ENCODE measurements at places on chromosomes 6 and 20. TPM values are rescaled to one million over a fixed set of nuclear protein-coding genes. Genes with fewer than 3 reads are reported as not detected.

DNA sequence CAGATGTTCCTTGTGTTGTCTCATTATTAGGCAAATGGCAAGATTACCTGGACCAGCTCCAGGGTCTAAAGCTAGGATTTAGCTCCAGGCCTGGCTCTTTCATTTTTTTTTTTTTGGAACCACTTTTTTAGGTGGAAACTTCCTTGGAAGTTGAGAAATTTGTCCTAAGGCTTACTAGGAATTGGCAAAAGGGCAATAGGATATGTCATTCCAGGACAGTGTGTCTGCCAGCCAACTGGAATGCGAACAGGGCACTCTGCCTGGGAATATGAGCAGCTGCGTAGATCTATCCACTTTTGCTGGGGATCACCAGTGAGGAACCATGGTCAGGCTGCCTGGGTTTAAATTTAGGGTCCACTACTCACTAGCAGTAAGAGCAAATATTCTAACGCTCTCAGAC is 304.0 kb downstream of the TSHZ2 start:
- no peak overlapping the region for H3K27ac ChIP-seq
- no peaks in the 10 kb centered on the region for H3K4me1 ChIP-seq
- H3K36me3 ChIP-seq: no peaks in the 10 kb centered on the region
- H3K4me3 ChIP-seq: no peak overlapping the region

DNA sequence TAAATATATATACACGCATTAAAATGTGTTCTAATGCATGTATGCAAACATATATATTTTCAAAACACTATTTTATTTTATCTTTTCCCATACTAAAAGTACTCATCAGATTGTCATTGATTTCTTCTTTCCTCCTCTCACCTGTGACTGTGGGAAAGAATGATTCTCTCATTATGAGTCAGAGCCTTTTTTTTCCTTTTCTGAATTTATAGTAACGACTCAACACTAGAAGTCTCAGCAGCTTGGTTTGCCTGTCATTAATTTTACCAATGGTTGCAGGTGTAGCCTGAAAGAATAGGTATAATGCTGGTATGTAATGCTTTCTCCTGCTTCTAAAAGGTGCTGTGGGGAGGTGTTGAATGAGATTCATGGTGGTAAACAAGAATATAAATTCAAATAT is 328.7 kb downstream of the UTRN start:
- H3K27me3 ChIP-seq: no peaks in the 10 kb centered on the region
- no peak overlapping the region for H3K4me3 ChIP-seq
- DNase-seq: no peak
- H3K36me3 ChIP-seq: no peaks in the 10 kb centered on the region

DNA sequence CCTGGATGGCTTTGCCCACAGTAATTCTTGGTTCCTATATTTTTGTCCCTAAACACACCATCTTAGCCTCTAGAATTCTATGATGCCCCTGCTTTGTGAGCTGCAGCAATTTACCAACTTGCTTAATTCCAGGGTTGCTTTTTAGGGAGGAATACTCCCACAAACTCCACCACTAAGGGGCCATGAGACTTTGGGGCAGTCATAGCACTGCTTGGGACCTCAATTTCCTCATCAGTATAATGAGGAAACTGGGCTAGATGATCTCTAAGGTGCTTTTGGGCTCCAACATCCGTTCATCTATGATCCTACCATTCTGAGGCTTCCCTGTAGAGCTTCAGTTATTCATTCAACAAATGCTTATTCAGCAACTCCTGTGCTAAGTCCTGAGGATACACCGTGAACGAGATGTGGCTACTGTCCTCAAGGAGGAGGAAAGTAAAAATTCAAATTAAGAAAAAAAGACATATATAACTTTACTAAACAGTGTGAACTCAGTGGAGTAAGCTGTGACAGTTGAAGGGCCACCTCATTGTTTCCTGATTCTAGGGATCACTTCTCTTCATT is 75.3 kb downstream of the PRDM1 start:
- DNase-seq: no peak
- H3K27me3 ChIP-seq: no peaks in the 10 kb centered on the region
- no peak overlapping the region for H3K27ac ChIP-seq
- no peak overlapping the region for H3K4me3 ChIP-seq
- H3K4me1 ChIP-seq: peaks cover 46% of the 10 kb centered on the region
- H3K36me3 ChIP-seq: no peaks in the 10 kb centered on the region

DNA sequence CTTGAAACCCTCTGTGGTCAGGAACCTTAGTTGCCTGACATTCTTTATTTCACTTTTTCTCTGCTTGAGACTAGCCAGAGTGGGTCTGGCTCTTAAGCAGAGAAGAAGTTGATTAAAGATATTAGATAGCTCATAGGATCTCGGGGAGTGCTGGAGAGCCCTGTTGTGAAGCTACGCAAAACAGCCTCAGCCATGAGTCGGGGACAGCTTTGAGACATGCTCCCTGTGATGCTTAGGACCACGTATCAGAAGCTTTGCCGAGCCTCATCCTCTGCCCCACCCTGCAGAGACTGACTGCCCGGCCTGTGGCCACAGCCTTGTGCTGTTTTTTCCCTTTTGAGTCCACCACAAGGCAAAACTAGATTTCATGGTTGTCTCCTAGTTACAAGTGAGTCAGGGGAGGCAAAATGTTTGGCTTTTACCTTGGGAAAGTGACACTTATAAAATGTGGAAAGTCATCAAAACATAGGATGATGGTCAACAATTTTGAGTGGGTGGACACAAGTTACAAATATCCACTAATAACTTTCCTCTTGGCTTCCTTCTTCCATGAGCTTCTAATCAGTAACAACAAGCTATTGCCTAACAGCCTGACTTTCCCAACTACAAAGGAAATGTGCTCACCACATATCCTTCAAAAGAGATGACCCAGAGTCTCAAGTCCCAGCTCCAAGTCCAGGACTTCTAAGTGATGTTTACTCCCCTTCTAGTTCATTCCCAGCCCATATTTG is 108.4 kb downstream of the JAG1 start:
- no peak overlapping the region for H3K4me3 ChIP-seq
- H3K27ac ChIP-seq: no peak overlapping the region
- no peak for DNase-seq

DNA sequence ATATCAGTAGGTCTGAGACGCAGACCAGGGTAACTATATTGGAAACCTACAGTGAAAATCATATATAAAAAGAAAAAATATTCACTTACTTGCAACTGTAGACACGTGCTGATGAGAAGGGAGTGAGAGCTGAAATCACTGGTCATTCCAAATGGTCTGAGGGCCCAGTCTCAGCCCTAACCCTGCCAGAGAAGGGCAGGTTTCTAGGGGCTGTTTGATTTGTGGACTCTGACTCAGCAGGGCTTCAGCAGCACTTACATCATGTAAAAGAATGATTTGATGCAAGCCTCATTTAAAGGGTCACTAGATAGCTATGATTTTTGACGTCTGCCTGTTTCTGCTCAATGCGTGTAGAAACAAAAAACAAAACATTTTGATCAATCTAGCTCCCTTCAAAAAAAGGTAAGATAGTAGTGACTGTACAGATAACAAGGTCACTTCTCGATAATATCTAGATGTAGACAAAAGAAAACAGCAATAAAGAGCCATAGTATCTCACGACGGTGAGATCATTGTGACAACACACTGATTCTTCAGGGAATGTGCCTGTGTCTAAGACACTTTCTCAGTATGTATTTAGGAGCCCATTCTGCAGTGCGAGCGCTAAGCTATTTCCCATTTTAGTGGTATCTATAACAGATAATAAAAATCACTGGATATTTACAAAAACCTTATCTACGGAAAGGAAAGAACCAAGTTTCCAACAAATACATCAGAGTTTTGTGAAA is 307.2 kb downstream of the HIVEP2 start:
- H3K4me1 ChIP-seq: no peaks in the 10 kb centered on the region
- DNase-seq: no peak
- no peaks in the 10 kb centered on the region for H3K27me3 ChIP-seq
- no peaks in the 10 kb centered on the region for H3K36me3 ChIP-seq

GRCh38 chr6:108291091-108291490 is 3.8 kb upstream of the AFG1L start:
- H3K36me3 ChIP-seq: no peaks in the 10 kb centered on the region
- no peak overlapping the region for H3K27ac ChIP-seq
- no peaks in the 10 kb centered on the region for H3K27me3 ChIP-seq
- no peak overlapping the region for H3K4me3 ChIP-seq
- no peaks in the 10 kb centered on the region for H3K4me1 ChIP-seq
- no peak for DNase-seq

DNA sequence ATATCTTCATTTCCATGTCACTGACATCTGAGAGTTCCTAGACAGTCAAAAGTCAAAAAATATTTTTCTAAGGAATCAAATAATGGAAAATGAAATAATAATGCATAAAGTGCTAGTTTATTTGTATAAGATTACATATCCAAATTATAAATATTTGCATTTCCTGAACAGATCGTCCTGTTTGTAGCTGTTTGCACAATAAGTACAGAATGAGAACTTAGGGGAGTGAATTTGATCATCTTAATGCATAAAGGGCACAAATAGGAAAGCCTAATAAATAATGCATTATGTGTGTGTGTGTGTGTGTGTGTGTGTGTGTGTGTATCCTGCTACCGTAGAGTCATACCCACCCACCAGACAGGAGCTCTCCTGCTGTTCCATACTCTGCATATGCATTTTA is 521.0 kb upstream of the EPHA7 start:
- no peaks in the 10 kb centered on the region for H3K4me1 ChIP-seq
- H3K27me3 ChIP-seq: no peaks in the 10 kb centered on the region
- no peaks in the 10 kb centered on the region for H3K36me3 ChIP-seq
- H3K27ac ChIP-seq: no peak overlapping the region

GRCh38 chr6:78598966-78599365 is 268.4 kb upstream of the IRAK1BP1 start:
- H3K4me1 ChIP-seq: no peaks in the 10 kb centered on the region
- H3K27me3 ChIP-seq: no peaks in the 10 kb centered on the region
- DNase-seq: no peak
- H3K4me3 ChIP-seq: no peak overlapping the region
- no peaks in the 10 kb centered on the region for H3K36me3 ChIP-seq

DNA sequence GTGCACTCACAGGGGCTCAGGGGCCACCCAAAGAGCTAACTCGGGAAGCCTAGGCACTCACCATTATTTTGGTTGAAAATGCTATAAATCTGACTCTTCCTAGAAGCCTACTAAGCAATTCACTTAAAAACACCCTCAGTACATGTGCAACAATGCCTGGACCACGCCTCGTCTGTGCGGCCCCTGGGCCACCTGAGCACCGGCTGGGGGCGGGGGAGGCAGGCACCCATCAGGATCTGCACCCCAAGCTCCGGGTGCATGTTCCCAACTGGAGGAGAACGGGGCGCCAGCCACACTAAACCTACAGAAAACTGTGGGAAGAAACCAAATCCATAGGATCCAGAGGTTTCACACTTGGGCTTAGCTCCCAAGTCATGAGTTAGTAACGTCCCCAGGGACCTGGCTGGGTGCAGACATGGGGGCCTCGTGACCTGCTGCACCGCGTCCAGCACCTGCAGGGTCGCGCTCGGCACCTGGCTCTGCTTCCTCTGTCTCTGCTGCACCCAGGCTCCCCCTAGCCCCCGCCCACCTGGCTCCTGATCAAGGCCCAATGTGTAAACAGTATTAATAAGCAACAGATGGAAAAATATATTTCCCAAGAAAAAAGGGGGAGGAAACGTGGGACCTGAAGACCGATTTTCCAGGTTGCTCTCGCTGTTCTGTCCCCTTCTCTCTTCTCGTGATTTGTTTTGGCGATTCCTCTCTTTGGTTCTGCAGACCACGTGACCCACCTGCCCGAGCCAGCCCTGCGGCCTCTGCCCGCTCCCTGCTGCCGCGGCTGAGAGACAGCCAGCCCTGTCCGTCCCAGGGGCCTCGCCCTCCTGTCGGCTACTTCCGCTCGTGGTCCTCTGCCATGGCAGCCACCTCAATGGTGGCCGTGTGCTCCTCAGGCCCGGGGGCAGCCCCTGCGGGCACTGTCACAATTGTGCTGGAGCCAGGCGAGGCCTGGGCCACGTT is 15.5 kb upstream of the HELZ2 start:
- DNase-seq: no peak
- peaks cover 7% of the 10 kb centered on the region for H3K36me3 ChIP-seq
- no peak overlapping the region for H3K27ac ChIP-seq
- no peaks in the 10 kb centered on the region for H3K4me1 ChIP-seq
- no peak overlapping the region for H3K4me3 ChIP-seq

GRCh38 chr20:50244352-50245149 is 53.9 kb downstream of the CEBPB start:
- H3K36me3 ChIP-seq: no peaks in the 10 kb centered on the region
- H3K27me3 ChIP-seq: no peaks in the 10 kb centered on the region
- DNase-seq: no peak
- H3K4me1 ChIP-seq: no peaks in the 10 kb centered on the region

The SKIC2 gene
- total RNA-seq: 79.2 TPM

The ZBTB12 gene
- total RNA-seq: 3.5 TPM

The TTK gene
- 29.4 TPM for total RNA-seq

The PSMA7 gene
- total RNA-seq: 359 TPM

The MUC21 gene
- total RNA-seq: not detected
